ENCODE measurements at places on chromosomes 13 and 19.

DNA sequence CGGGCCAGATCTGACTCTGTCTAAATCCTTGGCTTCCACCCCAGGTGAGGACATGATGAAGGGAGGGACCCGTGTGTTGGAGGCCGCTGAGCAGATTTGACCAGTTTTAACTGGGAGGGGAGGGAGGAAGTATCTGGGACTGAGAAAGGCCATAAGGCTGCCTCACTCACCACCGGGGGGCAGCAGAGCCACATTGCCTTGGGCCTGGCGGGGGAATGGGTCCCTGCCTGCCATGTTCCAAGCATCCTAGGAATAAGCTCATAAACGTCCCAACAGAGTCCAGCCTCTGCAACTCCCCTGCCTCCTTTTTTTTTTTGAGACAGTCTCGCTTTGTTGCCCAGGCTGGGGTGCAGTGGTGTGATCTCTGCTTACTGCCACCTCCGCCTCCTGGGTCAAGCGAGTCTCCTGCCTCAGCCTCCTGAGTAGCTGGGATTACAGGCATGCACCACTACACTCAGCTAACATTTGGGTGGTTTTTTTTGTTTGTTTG, 15.5 kb downstream of the MAST3 start:
- DNase-seq, result peak; percentile 59

- DNase-seq, result no peak
These were observed 9.8 kb upstream of the TIMM50 start for GRCh38 chr19:39470724-39471339.

DNA sequence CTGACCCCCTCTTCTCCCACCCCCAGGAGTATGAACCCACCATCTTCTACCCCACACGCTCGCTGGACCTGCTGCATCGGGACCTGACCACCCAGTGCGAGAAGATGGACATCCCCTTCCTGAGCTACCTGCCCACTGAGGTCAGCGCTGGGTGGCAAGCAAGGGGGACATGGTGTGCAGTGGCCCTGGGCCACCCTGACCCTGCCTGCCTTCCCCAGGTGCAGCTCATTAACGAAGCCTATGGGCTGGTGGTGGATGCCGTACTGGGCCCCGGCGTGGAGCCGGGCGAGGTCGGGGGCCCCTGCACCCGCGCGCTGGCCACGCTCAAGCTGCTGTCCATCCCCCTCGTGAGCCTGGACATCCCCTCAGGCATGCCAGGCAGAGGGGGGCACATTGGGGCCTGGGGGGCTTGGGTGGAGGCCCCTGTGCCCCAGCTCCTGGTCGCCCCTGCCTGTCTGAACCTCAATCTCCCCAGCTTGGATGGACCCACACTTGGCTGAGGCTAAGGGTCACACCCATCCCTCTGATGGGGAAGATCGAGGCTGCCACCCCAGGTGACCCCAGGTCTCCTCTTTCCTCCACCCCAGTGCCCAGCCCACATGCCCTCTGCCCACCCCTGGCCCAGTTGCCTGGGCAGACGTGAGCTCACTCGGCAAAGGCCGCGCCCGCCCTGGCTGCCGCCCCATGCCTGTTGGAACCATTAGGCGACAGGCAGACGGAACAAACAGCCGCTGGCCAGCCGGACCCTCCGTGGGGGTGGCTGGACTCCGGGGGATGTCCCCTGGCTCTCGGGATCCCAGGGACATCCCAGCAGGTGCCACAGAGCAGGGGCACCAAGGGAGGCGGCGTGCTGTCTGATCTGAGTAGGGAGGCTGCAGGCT, 2.5 kb upstream of the CILP2 start:
- DNase-seq, result no peak

- no peak for DNase-seq
These were observed 1.8 kb downstream of the ZNF114 start for GRCh38 chr19:48271531-48272151.

DNA sequence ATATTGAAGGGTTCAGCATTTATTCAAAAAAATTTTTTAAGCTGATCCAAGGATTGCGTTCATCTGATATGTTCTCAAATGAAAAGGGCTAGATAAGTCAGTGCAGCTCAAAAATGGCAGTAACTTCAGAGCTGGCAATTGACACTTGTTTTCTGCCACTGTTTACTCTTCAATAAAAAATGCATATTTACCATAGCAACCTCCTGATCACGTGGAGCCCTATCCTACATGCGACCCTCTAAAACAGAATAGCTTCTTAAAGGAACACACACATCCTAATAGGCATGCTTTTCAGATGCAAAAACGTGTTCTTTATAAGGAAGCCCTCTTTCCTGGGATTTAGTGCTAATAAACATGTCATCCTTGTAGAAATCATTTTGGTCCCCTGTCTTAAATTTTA, 150.2 kb downstream of the ZNF536 start:
- DNase-seq, result no peak

DNA sequence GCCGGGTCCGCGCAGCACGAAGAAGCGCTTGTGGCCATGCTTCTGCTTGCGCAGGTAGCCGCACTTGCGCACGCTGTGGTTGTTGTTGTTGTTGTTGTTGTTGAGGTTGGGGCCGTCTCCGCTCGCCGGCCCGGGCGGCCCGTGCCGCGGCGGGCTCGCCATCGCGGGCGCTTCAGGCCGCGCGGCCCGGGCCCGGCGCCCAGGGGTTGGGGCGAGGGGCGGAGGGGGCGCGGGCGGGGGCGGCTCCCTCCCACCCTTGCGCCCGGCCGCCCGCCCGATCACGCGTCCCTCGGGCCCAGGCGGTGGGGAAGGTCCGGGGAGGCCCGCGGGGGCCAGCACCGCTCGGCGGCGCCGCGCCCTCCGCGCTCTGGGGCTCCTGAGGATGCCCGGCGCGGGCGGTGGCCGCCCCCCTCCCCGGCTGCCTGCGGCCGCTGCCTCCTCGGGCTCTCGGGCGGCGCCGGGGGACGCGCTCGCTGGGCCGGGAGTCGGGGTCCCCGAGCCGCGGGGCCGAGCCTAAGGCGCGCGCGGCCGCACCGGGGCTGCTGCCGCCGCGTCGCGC, 412 bp downstream of the IRS2 start:
- no peak for DNase-seq

DNA sequence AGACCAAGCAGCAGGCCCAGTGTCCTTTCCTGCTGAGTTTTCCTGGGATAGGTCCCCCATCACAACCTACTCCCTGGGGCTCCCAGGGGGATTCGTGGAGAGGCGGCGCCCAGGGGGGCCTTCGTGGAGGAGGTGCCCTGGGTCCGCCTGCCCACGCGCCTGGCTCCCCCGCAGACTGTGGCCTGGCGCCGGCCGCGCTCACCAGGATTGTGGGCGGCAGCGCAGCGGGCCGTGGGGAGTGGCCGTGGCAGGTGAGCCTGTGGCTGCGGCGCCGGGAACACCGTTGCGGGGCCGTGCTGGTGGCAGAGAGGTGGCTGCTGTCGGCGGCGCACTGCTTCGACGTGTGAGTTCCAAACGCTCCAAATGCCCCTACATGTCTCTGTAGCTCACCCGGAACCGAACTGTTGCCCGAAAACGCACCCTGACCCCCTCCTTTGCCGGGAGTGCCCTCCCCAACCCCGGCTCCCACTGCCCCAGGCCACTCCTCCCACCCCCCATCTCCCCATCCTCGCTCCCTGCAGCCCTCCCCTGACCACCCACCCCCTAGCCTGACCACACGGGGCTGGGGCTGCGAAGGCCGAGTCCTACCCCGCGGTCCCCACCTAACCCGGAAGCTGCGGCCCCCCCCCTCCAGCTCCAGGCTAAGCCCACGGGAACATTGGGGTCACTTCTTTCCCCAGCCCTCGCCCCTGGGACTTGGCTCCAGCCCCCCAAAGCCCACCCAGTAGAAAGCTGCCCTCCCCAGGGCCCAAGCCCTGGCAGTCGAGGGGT, 3.3 kb downstream of the TIMM13 start:
- DNase-seq, result no peak

Measured in stimulated activated CD8-positive, alpha-beta memory T cell treated with anti-CD3 and anti-CD28 coated beads, Interleukin-4, amount 100 ng/mL, for 4 hours (primary cell).